GM12892 (cell line): ENCODE measurements at places on chromosomes 7 and 10.

- no peak for DNase-seq
Measured at GRCh38 chr10:92208736-92209135, 82.1 kb downstream of the CPEB3 start.

DNA sequence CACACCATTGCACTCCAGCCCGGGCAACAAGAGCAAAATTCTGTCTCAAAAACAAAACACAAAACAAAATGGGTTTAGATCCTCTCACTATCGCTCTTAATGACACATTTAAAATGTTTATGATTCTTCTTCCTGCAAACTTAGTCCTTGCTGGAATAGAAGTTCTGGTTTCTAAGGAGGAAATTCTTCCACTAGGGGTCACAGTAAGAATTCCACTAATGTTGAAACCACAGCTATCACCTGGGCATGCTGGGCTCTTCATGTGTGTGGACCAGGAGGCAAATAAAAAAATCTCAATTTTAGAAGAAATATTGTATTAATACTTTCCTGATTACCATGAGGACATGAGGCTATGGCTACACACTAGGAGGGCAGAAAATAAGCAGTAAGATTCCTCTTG, 915.8 kb downstream of the TYW1 start:
- no peak for DNase-seq

DNA sequence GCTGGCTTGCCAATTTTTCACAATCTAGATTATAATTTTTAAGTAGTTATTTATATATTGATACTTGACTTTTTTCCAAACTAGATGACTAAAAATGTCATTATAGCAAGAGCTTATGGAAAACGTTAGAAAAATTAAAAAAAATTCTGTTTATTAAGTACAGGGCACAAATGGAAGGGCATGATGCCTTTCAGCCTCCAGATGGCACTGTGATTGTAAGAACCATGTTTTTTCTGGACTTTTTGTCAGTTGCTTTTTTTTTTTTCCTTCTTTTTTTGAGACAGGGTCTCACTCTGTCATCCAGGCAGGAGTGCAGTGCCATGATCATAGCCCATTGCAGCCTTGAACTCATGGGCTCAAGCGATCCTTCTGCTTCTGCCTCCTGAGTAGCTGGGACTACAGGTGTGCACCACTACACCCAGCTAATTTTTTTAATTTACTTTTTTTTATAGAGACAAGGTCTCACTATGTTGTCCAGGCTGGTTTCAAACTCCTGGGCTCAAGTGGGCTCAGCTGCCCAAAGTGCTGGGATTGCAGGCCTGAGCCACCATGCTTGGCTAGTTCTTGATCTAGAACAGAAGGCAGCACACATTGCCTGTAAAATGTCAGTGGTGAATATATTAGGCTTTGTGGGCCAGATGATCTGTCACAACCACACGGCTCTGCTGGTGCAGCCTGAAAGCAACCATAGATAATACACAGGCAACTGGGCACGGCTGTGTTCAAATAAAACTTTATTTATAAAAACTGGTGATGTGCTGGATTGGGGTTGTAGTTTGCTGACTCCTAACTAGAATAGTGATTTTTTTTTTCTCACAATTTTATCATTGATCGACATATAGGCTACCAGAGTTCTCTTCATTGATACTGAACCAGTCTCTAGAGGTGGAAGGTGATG, 27.4 kb downstream of the UCMA start:
- DNase-seq: no peak

- peak; percentile 50 for DNase-seq
Measured at GRCh38 chr7:128361411-128362379, at the start of gene PRRT4. Gene PRRT4, minus strand, starts transcription at chr7:128361690.

GRCh38 chr7:66050990-66051448, 24.6 kb upstream of the ASL start:
- DNase-seq: no peak

- DNase-seq: no peak
Measured at GRCh38 chr7:73716318-73716890, 3.1 kb downstream of the STX1A start.

- DNase-seq: no peak
Measured at GRCh38 chr7:64795176-64795575, 948 bp downstream of the ZNF138 start.

GRCh38 chr7:28697913-28698563, 260.1 kb downstream of the TRIL start:
- no peak for DNase-seq

- no peak for DNase-seq
Measured at GRCh38 chr7:100024020-100024619, 8.7 kb downstream of the ZKSCAN1 start.

DNA sequence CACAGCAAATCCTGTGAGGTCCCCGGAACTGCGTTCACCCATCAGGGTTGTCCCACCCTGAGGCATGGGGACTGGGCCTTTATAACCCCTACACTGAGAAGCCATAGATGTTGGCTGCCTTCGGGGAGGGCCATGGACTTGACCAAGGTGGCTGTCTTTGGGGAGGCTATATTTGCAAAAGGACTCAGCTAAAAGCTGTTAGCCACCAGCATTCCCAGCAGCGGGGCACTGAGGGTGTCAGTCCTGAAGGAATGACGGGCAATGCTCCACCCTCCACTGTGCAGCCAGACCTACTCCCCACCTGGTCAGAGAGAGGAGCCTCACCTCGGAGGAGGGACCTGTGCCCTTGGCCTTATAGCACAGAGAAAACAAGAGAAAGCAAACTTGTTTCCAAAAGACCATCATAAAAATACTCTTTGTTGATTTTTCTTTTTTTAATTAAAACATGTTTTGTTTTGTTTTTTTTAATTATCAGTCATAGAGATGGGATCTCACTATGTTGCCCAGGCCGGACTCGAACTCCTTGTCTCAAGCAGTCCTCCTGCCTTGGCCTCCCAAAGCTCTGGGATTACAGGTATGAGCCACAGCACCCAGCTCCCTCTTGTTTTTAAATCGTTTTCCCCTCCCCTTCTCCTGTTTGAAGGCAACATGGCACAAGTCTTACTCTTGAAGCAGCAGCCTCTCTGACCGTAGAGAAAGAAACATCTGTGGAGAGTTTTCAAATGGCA, 26.7 kb upstream of the CUX1 start:
- DNase-seq: no peak

- no peak for DNase-seq
Measured at GRCh38 chr7:26187380-26188205, 13.0 kb downstream of the HNRNPA2B1 start.

- DNase-seq: no peak
Measured at GRCh38 chr10:15439341-15439842, 68.3 kb upstream of the FAM171A1 start.

DNA sequence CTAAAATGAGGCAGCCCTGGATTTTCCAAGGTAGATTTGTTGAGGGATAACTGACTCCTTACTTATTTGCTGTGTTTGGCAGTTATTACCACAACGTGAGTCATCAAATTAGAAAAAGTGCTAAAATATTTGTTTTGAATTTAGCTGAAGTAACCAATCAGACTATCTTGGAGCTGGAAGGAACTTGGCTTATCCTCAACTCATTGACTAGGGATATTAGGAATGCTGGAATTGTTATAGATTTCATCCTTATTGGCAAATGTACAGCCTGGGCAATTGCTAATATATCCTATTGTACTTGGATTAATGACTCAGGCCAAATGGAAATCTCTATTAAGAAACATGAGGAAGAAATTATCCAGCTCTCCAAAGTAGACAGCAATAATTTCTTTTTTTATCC, 1189.0 kb upstream of the LRRN3 start:
- DNase-seq: no peak

- DNase-seq: no peak
Measured at GRCh38 chr10:26437637-26438461, at the start of gene APBB1IP. Gene APBB1IP, plus strand, starts transcription at chr10:26438341. Its CDS starts 53,986 bp downstream, at chr10:26492327.

- DNase-seq: no peak
Measured at GRCh38 chr7:157458254-157458633, 121.4 kb downstream of the DNAJB6 start.

DNA sequence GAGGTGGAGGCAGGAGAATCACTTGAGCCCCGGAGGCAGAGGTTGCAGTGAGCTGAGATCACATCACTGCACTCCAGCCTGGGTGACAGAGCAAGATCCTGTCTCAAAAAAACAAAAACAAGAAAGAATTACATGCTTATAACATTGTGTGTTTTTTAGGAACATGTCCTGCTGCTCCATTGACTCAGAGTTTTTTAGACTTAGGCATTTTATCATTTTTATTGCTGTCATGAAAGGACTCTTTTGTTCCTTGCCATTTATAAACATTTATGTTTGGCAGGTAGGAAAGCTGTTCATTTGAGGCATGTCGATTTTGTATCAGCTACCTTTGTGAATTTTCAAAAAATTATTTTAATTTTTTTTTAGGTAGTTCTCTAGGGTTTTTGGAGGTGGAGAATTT, 20.3 kb downstream of the COL26A1 start:
- DNase-seq: no peak

DNA sequence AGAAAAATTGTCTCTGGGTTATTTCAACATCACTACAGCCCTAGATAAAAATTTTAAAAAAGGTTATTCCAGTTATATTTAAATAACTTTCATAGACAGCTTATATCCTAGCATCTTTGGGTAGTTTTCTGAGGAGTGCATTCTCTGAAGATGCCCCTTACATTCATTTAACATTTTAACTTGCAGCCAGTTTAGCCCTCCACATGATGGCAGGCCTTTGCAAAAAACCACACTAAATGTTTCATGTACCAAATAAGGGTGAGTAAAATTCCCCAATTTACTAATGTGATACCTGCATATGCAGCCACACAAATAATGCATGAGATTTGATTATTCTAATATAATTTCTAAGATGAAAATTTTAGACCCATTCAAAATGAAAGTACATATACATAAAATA, 108.4 kb upstream of the ZWINT start:
- DNase-seq: no peak

DNA sequence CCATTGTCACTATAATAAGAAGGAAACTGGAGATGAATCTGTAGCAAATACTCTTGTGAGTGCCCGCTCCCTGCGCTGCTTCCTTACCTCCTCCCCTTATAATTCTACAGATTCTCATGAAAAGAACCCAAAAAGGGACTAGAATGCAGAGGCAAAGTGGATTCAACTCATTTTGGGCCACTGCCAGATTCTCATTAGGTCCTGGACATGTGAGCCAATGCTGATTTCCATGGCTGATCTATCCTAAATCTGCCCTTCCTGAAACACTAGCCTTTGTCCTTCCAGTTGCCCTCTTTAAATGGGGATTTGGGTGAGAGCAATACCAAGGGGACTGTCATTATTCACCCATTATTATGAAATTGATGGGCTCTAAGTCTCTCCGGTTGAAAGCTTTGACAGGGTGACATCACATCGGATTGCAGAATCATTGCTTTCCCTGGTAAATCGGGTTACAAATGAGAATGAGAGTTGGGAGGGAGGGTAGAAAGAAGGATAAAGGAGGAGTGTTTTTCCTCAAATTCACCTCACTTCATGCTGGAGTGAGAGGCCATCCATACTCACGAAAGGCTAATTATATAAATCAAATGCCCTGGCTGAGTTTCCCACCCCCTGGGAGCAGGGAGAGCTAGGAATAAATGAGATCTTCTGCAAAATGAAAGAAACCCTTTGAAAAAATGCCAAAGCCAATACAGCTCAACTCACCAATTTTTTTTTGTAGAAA, 37.5 kb downstream of the PTN start:
- no peak for DNase-seq

- DNase-seq: no peak
Measured at GRCh38 chr10:70932392-70933196, 44.2 kb upstream of the PCBD1 start.

DNA sequence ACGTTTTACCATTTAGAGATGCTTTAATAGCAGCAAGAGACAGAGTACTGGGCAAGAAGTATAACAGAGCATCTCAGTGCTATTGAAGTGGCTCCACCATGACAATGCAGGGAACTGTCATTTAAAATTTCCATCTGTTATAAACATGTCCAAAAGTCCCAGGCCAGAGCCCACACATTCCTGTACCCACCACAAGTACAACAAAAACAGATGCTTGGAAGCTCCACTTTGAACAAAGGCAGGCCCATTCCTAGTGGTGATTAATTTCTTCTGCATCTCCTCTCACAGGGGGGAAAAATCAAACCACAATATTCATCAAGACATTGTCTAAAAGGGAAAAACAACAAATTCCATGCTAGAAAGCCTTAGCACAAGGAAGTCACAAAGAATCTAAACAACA, 627.9 kb downstream of the PARD3 start:
- DNase-seq: no peak

GRCh38 chr10:78844960-78845607, 223.7 kb upstream of the ZMIZ1 start:
- DNase-seq: no peak

- no peak for DNase-seq
Measured at GRCh38 chr10:54758791-54759190, 42.2 kb downstream of the PCDH15 start.

DNA sequence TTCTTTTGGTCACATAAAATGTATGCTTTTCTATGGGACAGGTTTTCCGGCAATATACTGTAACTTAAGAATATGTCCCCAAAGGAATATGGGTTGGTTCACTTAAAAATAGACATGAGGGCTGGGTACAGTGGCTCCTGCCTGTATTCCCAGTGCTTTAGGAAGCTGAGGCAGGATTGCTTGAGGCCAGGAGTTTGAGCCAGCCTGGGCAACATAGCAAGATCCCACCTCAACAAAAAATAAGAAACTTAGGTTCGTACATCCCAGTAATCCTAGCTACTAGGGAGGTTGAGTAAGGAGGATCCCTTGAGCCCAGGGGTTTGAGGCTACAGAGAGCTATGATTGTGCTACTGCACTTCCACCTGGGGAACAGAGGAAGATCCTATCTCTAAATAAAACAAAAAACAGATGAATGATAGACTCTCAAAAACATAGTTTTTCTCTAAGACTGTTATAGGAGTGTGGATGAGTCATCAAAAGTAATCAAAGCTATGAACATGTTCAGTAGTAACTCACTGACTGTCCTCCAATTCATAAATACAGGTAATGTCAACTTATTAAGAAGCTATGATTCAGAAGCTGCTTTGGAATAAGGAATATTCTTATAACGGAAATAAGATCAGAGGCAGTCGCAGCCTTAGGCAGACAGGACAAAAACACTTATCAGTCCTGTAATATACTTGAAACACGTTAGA, 2.6 kb upstream of the SEC31B start:
- no peak for DNase-seq

GRCh38 chr10:34637418-34637911, 177.6 kb downstream of the PARD3 start:
- DNase-seq: peak; percentile 31

GRCh38 chr10:132689721-132690360, 96.1 kb downstream of the NKX6-2 start:
- DNase-seq: no peak

DNA sequence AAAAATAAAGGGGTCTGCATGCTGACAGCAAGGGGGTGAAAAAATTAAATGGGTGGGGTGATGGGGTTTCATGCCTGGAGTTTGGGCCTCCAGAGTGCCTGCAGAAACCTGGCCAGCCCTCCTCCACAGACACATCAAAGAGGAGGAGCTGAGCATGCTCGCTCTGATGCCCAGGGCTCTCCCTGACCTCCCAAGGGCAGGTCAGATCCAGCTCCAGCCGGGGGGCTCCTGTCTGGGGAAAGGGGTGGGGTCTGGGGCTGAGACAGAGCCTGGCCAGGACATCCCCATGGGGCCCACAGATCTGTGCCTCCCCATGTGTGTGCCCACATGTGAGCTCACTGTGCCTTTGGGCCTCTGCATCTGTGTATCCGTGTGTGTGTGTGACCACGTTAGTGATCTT, 915 bp upstream of the CALHM1 start:
- no peak for DNase-seq
